Right atrium auricular region (tissue), 2 donors: ENCODE measurements at places on chromosomes 7 and 10. TPM values are rescaled to one million over a fixed set of nuclear protein-coding genes. Genes with fewer than 3 reads are reported as not detected.

DNA sequence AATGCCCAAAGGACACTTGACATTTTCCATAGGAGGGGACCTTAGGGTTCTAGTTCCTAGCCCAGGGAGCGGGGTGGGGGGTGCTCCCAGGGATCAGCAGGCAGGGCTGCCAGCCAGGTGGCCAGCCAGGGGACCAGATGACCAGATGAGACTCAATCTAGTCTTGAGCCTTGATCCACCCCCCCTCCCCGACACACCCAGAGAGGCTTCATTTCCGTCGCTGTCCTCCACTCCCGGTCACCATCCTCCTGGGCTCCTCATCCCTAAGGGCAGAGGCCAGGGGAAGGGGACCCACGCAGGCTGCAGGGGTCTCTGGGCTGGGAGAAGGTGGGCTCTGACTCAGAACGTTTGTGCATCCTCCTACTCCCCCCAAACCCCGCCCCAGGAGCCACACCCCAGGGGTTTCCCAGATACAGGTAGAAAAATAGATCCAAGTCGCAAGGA is 1.0 kb downstream of the STX1A start:
- DNase-seq: no peak

DNA sequence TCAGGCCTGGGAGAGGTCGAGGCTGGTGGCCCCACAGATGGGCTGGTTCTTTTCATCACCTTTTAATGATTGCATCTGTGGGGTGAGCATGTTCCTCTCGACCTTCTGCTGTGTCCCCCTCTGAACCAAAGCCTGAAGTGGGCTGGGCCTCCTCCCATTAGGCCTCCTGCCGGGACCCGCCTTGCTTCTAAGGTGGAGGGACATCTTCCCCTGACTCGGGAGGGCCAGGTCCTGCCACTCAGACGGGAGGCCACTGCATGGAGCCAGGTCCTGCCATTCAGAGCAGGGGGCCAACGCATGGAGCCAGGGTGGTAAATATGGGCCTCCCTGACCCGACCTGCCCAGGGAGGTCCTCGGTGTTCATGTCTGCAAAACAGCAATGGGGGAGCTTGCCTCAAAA is 188.4 kb downstream of the EBF3 start:
- DNase-seq: no peak

GRCh38 chr7:44646176-44646920 is 39.9 kb downstream of the OGDH start:
- DNase-seq: no peak

DNA sequence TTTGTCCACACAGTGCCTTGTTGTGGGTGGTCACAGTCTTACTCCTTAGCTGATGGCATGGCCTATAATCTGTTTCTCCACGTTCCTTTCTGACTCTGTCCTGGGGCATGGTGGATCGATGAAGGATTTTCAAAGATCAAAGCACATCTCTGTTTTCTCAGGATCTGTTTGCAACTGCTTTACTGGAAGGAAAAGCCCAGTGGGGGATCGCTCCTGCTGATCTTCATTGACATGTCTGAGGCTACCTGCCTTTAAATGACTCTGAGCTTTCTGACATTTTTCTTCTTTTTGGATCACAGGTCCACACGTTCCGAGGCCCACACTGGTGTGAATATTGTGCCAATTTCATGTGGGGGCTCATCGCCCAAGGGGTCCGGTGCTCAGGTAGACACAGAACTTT is 68.0 kb upstream of the PRR15 start:
- no peak for DNase-seq

- DNase-seq: no peak
Measured at GRCh38 chr10:21943633-21944265, 59.8 kb downstream of the DNAJC1 start.

- no peak for DNase-seq
Measured at GRCh38 chr7:37729181-37729580, 45.6 kb downstream of the GPR141 start.

DNA sequence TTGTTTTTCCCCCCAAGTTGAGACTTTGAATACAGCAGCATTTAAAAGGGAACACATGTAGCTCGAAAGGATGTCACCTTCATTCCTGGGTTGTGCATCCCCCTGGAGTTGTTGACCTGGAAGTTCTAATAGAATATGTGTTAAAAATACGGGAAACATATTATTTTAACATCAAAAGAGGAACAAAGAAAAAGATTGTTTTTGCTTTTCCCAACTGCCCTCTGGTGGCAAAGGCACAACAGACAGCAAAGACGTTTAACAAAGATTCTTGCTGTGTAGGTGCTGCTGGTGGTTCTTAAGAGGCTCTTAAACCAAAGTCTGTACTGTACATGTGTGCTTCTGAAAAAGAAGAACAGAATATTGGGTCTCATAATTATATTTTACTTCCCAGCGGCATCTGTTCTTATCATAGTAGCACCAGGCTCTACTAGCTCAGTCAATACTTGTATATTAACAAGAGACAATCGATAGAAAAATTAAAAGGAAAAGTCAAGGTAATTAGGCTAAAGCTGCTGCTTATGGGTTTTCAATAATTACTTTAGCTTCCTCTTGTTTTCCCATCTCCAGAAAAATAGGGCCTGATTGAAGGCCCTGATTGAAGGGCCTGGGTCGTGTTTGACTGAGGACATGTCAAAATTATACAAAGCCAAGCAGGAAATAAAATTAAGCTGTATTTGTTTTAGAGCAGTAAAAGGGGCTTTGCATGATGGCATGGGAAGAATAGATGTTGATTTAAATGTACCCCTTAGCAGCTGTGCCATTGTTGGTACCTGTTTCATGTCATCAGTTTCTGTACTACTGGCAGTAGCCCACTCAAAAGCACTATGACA is 384.2 kb upstream of the LRGUK start:
- no peak for DNase-seq

GRCh38 chr10:105063796-105064195 is 422.7 kb downstream of the SORCS3 start:
- DNase-seq: no peak

- no peak for DNase-seq
Measured at GRCh38 chr7:42611961-42612360, 299.9 kb downstream of the C7orf25 start.

GRCh38 chr10:49502358-49502757 is 36.6 kb downstream of the ERCC6 start:
- DNase-seq: no peak

- DNase-seq: no peak
Measured at GRCh38 chr10:78460204-78460603, 426.5 kb downstream of the RPS24 start.

- DNase-seq: no peak
Measured at GRCh38 chr7:41928781-41929180, 225.9 kb upstream of the INHBA start.

DNA sequence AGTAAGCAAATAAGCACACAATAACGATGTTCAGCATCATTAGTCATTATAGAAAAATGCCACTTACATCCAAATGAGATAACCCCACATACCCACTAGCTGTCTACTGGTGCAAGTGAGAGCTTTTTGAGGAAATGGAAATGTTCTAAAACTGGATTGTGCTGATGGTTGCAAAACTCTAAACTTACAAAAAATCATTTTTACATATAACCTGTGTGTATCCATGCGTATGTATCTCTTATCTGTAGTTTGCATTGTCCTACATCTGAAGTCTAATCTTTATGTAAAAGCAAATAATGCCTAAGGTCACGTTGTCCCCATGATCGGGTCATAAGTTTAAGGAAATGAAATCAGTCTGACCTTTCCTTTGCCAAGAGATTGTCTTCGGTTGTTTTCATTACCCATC is 81.6 kb upstream of the DNAJB6 start:
- no peak for DNase-seq

- DNase-seq: no peak
Measured at GRCh38 chr10:16603308-16603707, 81.6 kb upstream of the C1QL3 start.

DNA sequence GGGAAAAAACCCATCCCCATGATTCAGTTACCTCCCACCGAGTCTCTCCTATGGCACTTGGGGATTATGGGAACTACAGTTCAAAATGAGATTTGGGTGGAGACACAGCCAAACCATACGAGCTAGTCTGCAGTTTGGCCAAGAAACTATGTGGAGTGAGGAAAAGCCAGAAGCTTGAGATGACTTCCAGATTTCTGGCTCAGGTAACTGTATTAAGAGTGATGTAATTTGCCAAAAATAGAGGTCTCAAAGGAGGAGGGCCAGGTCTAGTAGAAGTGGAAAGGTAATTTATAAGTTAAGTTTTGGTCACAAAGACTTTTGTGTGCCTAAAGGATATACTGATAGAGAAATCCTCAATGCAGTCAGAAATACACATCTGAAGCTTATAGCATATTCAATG is 279.7 kb upstream of the MGMT start:
- DNase-seq: no peak

GRCh38 chr10:118330295-118331076 is 11.6 kb downstream of the FAM204A start:
- no peak for DNase-seq

Gene HOXA10
- not detected for total RNA-seq

Gene PON1
- not detected for total RNA-seq
